ENCODE measurements at places on chromosomes 11 and 22.
A peak's percentile ranks its signal among the peaks of the same experiment; 100 is the strongest.

GRCh38 chr22:26426924-26427323 lies 2.1 kb upstream of the ASPHD2 start:
- no peak for DNase-seq

GRCh38 chr22:48738204-48738980 lies 1089.3 kb downstream of the BRD1 start:
- no peak for DNase-seq

DNA sequence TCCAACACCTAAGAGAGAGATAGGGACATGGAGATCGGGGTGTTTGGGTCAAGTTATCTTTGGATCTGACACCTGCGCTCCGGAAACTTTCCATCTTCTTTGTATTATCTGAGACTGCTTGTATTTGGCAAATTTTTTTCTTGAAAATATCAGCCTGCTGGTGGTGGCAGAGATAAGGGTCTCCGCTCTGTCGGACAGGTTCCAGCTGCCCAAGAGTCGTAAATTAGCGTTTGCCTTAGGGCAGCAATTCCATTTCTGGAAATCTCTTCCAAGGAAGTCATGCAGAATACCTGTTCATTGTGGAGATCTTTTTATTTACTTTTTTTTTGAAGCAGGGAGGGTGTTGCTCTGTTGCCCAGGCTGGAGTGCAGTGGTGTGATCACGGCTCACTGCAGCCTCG lies 19.5 kb upstream of the CSNK1E start:
- no peak for DNase-seq

GRCh38 chr11:61922539-61922938 lies 5.2 kb upstream of the RAB3IL1 start:
- no peak for DNase-seq

GRCh38 chr22:30866811-30867271 lies 101.7 kb downstream of the MORC2 start:
- DNase-seq, result no peak

DNA sequence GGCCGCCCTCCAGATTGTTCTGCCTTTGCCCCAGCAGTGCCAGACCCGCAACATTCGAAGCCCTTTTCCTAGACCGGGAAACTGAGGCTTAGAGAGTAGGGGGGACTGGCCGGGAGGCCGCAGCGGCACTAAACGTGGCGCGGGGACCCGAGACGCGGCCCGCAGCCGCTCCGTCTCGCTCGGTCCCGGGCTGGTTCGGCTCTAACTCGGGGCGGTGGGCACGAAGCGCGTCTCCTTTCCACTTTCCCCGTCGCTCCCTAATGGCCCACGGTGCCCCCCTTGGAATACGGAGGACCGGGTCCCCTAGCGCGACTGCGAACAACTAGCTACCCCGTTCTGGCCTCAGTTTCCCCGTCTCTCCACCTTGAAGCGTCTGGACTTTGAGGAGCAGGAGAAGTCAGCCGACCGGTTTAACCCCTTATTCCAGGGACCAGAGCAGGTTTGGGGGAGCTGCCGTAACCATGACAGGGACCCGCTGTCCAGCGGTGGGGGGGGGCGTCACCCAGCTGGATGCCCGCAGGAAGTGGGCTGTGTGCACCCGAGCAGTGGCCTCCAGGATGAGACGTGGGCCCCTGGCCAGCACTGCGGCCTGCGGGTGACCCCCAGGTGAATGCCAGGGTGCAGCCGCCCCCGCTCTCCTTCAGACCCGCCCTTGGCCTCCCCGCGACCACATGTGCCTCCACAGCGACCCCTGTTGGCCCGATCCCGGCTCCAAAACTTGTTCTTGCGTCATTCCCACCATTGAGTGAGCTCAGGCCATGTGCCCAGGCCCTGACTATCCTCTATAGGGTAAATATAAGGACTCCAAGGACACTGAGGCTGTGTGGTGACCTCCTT lies 1.1 kb downstream of the CDC42EP1 start:
- peak; percentile 73 for DNase-seq

DNA sequence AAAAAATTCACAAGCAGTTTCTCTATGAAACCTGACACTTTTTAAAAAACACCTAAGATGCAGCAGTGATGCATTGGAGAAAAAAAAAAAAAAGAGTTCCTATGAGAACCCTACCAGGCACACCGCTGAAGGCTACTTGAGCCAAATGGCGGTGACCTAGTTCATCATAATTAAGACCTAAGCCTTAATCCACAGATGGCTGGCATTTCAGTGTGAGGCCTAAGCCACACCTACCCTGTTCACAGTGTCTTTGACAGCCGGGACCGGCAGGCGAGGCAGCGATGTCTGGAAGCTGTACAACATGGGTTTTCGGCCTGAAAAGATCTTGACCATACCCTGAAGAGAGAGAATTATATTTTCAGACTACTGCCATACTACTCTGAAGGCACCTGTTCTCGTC lies 38.0 kb downstream of the CPT1A start:
- DNase-seq, result no peak

DNA sequence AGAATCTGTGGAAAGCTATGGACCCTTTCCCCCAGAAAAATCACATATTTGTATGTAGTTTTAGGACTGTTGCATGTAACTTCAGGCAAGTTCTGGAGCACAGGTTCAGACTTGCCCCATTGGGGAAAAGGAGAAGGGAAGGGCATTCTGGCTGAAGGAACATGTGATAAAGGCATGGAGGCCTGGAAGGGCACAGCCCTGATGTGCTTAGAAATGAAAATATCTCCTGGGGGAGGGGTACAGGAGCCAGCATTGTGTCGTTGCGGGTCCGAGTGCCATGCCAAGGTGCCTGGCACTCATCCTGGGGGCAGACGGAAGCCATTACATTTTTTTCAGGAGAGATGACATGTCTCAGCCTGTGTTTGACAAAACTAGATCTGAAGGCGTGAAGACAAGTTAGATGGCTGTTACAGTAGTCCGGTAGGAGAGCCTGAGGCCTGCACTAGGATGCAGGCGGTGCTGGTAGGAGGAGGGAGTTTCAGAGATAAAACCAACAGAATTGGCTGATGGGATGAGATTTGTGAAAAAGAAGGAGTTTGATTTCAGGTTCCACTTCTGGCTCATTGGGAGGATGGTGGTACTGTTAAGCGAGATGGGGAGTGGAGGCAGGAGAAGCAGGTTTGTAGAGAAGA lies 96.9 kb downstream of the TEAD1 start:
- no peak for DNase-seq

DNA sequence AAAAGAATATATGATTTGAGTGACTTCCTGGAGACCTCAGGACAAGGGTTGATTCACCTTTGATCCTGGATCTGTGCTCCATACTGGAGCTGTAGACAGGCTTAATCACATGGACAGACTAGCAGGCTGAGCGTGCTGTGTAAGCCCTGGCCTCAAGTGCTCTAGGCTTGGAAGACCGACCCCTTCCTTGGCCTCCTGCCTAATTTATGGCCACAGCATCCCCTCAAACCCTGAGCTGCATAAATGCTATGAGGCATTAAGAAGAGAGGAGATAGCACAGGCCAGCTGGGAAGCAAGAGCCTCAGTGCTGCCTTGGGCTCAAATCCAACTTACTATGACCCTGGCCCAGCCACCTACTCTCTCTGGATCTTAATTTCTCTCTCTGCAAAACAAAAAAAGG lies 385.1 kb downstream of the BUD13 start:
- no peak for DNase-seq

DNA sequence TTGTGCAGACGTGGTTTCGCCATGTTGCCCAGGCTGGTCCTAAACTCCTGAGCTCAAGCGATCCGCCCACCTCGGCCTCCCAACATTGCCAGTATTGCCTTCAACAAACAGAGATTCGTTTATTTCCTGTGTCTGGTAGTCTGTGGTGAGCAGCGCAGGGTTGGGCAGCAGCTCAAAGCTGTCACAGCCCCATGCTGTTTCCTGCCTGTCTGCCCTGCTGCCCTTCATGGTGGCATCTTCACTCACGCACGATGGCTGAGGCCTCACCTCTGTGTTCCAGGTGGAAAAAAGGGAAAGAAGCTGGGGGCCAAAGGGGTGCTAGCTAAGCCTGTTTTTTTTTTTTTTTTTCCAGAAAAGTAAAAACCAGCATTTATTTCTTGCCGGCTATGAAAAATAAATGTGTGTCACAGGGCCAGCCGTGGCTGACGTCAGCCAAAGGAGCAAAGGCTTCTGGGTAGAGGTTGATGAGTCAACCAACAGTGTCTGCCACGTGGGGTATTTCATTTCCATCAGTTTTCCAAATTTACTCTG lies 28.8 kb downstream of the TBC1D22A start:
- peak; percentile 85 for DNase-seq

DNA sequence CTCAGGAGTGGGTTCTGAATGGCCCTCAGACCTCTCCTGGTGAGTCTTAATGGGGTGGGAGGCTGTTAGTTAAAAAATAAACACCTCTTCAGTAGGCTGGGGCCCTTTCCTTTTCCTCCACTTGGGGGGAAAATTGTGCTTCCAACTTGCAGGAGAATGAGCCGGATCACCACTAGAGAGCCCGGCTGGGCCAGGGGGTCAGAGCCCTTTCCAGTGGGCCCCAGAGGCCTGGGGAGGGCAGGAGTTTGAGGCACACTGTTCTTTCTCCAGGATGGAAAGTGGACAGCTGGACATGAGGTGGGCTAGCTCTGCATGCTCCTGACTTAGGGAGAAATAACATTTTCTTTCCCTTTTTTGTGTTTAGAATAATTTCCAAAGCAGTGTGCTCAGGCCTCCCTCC lies 32.8 kb downstream of the B3GAT1 start:
- DNase-seq, result no peak

DNA sequence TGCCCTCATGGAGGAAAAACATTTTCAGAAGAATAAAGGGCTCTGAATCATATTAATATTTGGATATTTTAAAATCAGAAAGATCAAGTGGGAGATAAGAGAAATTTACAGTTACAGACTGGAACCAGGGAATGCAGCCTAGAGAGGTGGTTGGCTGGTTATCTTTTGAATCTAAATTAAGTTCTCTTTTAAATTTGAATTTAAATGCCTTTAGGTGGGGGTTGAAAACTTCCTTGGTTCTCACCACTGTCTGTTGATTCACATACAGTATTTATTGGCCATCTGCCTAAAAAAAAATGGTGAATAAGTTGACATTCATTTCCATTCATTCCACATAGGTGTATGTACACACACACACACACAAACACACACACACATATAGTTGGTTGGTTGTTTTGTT lies 35.7 kb upstream of the PTPRJ start:
- no peak for DNase-seq

GRCh38 chr11:76216536-76217325 lies 10.4 kb upstream of the WNT11 start:
- DNase-seq, result no peak

DNA sequence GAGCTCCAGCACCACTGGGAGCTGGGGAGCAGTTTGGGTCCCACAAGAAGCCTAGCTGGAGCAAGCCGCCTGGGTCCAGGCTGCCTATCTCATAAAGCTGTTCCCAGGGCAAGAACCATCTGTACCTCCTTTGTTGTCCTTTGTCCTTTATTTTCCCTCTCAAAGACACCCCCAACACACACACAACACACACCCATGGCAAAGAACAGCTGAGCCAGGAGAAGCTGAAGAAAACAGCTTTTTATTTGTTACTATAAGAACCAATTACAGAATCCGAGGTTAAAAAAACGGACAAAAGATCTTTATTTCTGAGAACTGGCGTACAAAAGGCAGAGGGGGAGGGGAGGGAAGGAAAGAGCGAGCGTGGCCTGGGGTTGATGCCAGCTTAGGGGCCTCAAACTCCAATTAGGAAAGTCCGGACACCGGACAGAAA lies 1.7 kb upstream of the TUT1 start:
- no peak for DNase-seq

DNA sequence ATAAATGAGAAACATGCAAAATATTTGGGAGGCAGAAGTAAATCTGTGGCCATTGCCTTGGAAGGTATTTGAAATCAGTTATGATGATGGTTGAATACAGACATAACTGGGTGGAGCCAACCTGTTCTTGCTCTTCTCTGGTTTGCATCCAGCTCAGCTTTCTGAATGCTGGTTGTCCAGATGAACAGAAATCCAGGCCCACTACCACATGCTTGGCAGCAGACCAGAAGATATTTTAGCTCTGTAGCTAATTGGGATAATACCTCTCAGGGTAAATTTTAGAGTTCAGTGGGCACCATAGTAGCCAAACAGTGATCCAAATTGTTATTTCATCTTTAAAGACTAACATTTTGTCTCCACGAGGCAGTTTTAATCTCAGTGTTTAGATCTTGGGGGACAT lies 308.3 kb downstream of the RAB38 start:
- DNase-seq, result no peak

DNA sequence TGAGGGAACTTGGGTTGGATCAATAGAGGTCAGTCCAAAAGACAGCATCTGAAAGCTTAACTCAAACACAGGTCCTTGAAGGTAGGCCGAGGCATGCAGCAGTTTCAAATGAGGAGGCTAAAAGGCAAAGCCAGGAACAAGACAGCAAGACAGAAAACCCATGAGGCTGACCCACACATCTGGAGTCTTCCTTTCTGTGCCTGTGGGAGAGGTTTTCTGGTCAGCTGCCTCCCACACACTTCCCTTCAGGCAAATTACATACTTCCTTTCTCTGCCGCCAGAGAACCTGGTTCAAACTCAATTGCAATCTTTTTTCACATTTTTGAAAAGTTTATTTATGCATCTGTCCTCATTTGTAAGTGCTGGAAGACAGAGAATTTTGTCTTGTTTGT lies 29.8 kb upstream of the CRTAM start:
- no peak for DNase-seq

GRCh38 chr11:109784536-109784935 lies 308.7 kb upstream of the ZC3H12C start:
- DNase-seq, result no peak

DNA sequence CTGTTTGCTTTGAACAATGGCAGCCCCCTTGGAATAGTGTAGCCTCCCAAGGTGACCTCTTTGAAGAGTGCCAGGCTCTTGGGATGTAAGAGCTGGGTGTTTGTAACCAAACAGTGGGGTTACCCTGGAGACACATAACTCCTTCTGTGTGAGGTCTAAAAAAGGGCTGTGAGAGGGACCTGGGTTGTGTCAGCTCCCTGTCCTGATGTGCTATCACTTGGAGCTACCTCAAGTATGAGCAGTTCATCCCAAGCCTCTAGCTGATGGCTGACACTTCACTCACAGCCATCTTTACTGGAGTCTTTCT lies 40.2 kb downstream of the TSPAN18 start:
- no peak for DNase-seq

DNA sequence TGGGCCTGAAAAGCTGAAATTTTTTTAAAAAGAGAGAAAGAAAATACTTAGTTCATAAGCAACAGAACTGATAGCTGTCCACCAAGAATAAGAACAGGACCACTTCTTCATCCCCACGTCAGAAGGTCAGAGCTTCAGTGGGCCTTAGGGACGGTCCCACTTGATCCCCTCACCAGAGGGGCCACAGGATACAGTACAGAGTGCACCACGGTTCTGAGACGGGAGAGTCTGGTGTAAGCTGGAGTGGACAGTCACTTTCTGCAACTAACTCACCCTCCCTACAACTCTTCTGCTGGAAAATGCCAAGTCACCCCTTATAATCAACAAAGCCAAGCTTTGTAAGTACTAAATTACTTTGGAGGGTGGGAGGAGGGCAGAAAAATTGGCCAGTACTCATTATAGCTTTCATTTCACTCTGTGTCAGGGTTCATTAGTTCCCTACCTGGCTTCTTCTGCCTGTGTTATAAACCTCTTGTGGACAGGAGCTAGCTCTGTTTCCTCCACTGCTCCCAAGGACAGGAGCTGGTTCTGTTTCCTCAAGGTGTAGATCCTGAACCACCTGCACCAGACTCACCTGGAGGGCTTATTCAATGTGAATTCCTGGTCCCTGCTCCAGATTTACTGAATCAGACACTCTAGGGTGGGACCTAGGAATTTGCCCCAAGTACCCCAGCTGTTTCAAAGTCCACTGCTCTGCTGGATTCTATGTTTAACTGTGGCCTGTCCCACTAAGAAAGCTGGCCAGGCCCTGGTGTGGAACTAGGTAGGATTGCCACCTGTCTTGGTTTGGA lies 39.6 kb downstream of the SCGB1A1 start:
- no peak for DNase-seq
